Activated CD4-positive, alpha-beta T cell treated with anti-CD3 and anti-CD28 coated beads for 24 hours (primary cell): ENCODE measurements at places on chromosomes 6 and 20.
A peak's percentile ranks its signal among the peaks of the same experiment; 100 is the strongest.

GRCh38 chr6:46491201-46491627, at the start of gene RCAN2:
Gene RCAN2 (minus strand): TSS chr6:46491449.
- DNase-seq: peak; percentile 3

GRCh38 chr6:147522597-147522996, 14.1 kb downstream of the SAMD5 start:
- DNase-seq: no peak

GRCh38 chr6:148509119-148509799, 166.6 kb downstream of the SASH1 start:
- no peak for DNase-seq

DNA sequence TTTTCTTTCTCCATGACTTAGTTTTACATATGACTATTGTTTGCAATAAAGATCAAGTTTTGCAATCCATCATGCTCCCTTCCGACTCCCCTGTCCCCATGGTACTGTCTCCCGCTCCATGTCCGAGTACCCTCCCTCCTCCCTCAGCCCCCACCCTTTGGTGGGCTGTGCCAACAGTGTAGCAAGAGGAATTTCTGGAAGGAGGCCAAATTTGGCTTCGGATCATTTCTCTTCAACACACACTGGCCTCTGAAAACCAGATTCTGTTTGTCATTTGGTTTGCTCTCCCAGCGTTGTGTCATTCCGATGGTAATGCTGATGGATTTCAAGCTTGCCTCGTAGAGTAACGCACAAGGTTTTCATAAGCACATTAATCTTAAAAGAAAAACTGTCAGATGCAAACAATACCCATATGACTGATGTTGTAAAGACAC, 22.9 kb upstream of the PAX1 start:
- DNase-seq: no peak

DNA sequence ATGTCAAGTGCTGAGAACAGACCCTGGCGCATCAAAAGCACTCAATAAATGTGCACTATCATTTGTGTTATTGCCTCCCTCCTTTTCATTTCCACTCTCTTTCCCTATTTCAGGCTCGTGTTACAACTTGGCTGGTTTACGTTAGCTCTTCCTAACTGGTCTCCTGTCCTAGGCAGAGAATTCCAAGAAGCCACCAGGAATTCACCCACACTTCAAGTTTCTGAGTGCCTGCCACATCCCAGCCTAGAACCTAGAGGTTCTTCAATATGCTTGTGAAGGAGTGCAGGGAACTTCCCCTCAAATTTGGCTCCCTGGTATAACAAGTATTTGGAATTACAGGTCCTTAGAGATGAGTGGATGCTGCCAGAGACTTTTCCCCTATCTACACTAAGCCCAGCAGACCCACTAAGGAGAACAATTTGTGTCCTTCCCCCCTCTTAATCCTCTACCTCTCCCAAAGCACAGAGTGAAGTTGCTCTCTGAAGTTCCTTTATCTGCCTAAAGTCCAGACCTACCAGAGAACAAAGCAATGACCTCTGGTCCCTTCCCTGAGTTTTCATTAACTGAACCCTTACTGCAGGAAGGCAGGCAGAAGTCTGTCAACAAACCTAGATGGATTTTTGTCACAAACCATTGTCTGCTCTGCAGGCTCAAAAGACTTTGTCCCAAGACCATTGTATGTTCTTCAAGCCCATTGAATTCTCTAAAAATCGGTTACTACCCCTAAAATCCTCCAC, 201.6 kb upstream of the JARID2 start:
- no peak for DNase-seq

GRCh38 chr6:52207066-52207465, 20.9 kb downstream of the IL17A start:
- no peak for DNase-seq

DNA sequence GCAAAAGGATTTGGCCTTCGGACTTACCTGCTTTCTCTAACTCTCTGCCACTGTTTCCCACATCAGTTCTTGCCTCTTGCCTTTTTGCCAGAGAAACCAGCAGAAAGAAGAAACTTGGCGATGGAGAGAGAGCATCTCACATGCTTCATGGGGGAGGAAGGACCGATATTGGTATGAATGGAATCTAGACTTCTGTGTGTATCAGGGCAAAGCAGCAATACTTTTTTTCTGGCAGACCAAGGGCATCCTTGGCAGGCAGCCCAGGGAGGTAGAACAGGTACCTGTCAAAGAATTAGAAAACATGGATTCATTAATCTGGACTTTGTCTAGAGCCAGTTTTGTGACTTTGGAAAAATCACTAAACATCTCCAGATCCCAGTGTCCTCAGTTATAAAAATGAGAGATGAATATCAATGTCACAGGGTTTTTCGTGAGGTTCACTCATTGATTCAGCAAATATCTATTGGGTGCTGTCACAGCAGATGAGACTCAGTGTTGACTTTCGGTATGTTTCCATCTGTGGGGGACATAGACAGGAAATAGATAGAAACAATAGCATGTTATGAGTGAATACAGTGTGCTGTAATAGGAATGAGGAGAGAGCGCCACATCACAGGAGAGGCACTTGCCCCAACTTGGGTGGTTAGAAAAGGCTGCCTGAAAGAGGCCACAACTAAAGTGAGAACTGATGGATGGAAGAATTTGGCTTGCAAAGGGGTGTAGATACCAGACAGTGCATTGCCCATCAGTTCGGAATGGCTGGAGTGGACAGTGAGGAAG, 114.1 kb downstream of the CD83 start:
- no peak for DNase-seq

GRCh38 chr6:23339268-23339667, 769.9 kb downstream of the HDGFL1 start:
- DNase-seq: no peak

GRCh38 chr6:137875058-137875520, 8.0 kb downstream of the TNFAIP3 start:
- no peak for DNase-seq
